ENCODE measurements at places on chromosomes 7 and 10. TPM values are rescaled to one million over a fixed set of nuclear protein-coding genes. Genes with fewer than 3 reads are reported as not detected.

The DYNC1I1 gene
- 14.1 TPM for total RNA-seq

The ELMO1 gene
- total RNA-seq, result 45.1 TPM

The FIGNL1 gene
- 4.7 TPM for total RNA-seq

The AS3MT gene
- total RNA-seq, result 17.3 TPM

The GIMAP8 gene
- 6.6 TPM for total RNA-seq

The DIP2C gene
- 23.8 TPM for total RNA-seq

The COL1A2 gene
- 228 TPM for total RNA-seq

The PTPN20 gene
- 16.2 TPM for total RNA-seq

The AGBL3 gene
- total RNA-seq, result 1.9 TPM

The SPDYE2 gene
- total RNA-seq, result not detected

The CYP2W1 gene
- not detected for total RNA-seq

The CFAP70 gene
- total RNA-seq, result 1.1 TPM

The ANKRD2 gene
- total RNA-seq, result 25.7 TPM

The RGR gene
- not detected for total RNA-seq

DNA sequence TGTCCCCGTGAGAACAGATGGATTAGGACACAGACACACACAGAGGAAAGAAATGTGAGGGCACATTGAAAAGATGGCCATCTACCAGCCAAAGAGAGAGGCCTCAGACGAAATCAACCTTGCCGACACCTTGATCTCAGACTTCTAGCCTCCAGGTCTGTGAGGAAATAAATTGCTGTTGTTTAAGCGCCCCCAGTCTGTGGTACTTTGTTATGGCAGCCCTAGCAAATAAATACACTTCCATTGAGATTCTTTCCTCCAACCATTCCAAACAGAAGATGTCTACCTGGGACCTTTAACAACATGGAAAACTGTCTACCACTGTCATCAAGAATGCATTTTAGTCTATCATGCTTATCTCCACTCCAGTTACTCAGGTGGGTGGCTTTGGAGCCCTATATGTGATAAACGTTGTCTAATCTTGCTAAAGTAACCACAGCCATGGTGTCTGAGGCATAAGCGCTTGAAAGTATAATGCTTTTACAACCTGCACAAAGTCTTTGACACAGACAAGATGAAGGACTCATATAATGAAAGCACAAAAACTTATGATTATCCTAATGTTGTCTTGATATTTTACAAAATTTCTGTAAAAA, 244.3 kb downstream of the MTERF1 start:
- no peak for DNase-seq

DNA sequence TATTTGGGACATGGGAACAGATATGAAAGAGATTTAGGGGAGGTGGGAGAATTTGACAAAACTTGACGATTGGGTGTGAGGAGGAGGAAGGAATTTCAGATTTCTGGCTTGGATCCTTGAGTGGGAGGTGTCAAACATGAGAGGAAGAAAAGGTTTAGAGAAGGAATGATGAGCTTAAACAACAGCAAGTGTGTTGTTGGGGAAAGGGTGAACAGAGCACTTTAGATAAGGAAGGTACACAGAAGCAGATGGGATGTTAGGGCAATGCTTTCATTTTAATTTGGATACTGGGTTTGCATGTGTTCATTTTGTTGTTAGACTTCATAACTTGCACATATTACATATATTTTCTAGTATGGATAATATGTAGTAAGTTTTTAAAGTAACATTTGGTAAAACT, 23.2 kb downstream of the REEP3 start:
- DNase-seq, result no peak

GRCh38 chr7:80773787-80774508, 135.5 kb downstream of the CD36 start:
- DNase-seq, result no peak

DNA sequence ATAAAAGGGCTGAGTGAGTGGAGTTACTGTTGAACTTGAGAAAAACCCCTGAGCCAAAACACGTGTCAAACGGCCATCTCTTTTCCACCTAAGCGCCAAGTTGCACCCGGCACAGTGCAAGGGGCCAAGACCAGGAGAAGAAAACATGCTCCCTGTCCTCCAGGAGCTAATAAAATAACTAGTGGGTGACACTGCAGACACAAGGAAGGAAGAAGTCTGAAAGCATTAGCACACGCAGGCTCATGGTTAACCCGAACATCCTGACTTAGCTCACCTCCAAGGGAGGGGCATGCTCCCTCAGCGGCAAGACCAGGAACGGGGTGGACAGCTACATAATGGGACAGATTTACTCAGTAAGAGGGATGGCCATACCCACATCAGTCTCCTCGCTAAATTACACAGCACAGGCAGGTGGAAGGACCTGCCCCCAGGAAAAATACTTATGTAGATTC, 65.0 kb downstream of the PIP4K2A start:
- no peak for DNase-seq

- DNase-seq, result no peak
These were observed 320.3 kb downstream of the WDR37 start for GRCh38 chr10:1376384-1376945.

DNA sequence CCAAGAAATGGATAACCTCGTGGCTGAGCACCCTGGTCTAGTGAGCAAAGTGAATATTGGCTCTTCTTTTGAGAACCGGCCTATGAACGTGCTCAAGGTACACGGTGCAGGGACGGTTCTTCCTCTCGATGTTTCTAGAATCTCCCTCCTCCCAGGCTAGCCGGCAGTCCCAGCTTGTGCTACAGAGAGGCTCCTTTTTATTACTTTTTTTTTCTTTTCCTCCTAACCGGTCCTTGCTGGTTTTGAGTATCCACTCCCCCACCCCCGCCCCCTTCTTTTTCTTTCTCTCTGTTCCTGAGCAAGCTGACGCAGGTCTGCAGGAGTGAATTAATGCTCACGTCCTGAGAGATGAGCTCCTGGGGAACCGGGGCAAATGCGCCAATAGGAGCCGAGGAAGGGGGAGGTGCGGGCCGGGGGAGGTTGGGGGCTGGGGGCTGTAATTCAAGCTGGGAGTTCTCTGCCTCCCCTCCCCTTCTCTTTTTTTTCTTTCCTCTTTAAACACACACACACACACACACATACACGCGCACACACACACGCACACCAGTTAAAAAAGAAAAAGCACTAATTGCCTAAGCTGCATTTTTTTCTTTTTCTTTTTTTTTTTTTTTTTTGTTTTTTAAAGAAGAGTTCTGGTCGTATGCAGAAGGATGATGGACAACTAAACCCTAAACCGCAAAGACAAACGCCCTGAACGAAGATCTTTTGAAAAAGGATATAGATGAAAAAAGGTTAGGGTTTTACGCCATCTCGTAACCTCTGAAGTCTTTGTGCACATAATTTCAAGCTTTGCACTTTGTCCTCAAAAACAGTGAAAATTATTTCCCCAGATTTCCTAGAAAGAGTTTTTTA, 6.6 kb downstream of the CPA2 start:
- DNase-seq, result no peak

DNA sequence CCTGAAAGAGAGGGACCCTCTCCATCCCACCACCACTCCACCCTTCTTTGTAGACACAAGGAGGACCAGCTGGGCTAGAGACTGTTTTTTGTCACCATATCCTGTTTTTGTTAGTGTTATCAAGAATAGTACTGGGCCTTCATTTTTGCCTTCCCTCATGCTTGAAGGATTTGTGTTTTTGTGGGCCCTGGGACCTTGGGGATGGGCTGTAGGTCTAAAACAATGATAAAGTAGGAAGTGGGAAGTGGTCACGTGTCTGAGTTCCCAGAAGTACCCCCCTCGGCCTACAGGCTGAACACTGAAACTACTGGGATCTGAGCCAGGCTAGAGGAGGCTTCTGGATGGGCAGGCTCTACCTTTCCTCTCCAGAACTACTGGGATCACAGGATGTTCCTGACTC, 8.9 kb downstream of the AGFG2 start:
- DNase-seq, result no peak

DNA sequence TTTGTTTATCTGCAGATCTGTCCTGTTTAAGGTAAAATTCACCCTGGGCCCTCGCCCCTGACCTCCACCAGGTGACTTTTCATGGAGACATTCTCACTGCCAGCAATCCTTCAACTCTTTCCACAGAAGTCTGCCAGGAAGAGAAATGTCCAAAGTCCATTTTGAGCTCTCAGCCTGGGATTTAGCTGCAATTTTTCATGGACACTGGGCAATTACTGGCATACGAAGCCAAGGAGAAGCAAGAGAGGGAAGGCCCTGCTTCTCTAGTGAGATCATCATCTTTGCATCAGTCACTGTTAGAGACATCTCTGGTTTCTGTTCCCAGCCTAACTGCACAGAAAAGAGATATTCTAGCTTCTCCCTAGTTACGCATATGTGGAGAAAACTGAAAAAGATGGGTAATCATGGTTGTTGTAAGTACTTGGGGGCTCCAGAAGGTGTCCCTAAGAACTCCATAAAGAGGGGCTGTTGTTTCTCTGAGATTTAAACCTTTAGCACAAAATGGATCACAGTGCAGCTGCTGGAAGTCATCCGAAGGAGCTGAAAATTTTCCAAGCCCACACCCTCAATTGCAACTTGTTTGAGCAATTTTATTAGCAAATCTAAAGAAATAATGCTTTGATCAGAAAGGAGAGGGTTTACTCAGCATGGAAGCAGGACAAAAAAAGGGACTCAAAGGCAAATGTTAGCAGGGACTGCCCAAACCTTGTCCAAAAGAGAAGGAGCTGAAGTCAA, 168.9 kb downstream of the SNX10 start:
- no peak for DNase-seq

- DNase-seq, result no peak
These were observed 590.6 kb upstream of the C7orf33 start for GRCh38 chr7:147999962-148000361.

DNA sequence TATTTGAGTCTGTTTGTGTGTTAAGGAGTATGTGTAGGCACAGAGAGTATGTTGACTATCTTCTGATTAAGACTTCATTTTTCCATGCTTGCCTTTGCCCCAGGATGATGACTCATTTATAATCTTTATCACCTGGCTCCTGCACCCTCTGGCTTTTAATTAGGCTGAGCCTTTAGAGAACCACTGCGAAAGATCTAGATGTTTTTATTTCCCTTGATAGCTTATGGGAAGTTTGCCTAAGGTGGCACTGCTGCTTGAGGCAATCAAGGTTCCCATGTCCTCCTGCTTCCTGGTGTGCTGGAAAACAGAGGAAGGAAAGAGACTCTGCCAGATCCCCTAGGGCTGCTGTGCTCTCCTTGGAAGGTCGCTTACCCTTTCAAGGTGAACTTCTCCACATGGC, 114.6 kb downstream of the ARL4A start:
- DNase-seq, result no peak

DNA sequence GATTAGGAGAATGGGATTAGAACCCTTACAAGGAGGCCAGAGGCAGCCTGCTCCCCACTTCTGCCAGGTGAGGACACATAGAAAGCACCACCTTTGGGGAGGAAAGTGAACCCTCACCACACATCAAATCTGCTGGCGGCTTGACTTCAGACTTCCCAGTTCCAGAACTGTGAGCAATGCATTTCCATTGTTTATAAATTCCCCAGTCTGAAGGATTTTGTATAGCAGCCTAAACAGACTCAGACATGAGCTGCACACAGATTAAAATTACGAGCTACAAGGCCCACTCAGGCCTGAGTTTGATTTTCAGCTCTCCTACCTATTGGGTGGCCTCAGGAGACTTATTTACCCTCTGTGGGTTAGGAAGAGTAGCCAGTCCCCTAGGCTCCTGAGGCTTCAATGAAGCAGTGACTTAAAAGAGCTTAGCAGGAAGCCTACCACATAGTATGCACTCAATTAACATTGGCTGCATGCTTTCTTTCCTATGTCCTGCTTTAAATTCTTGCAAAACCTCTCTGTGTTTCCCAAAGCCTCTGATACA, 350.7 kb upstream of the ZMIZ1 start:
- DNase-seq, result no peak

DNA sequence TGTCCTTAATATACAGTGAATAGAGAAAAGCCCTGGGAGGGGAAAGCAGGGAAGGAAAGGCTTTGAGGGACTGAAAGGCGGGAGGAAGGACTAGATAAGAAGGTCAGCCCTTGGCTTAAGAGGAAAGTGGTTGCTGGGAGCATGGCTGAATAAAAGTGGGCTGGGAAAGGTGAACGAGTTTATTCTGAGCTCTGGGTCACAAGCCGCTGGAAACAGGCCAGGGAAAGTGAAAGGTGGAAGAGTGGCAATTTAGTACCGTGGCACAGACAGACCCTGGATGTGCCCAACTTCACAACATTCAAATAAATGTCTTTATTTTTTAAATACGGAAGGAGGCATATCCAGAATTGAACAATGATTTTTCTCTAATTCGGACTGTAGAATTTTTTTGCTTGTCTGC, 39.7 kb downstream of the TAC1 start:
- no peak for DNase-seq

GRCh38 chr10:109679478-109679877, 243.8 kb downstream of the XPNPEP1 start:
- no peak for DNase-seq

- no peak for DNase-seq
These were observed 33.8 kb downstream of the UBE2H start for GRCh38 chr7:129918922-129919321.

DNA sequence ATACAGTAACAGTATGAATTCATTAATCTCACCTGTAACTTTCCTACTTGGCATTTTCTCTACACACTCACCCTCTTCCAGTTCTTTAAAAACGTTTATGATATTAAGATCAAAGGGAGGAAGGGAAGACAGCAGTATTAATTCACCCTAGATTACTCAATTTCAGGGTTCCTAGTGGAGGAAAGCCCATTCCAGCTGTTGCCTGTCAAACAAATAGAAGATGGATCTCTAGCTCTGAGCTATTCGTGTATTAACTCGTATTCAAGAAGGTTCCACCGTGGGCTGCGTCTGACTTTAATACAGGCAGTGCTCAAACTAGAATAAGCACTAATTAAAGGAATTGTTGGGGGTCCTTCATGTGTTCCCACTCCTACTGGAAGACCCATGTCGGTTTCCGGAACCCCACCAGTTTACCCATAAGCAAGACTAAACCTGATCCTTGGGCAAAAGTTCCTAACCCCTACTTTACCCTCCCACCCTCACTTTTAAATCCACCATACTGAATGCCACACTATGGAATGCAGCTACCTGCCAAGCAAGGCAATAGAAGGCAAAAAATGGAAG, 2.1 kb downstream of the NANOS1 start:
- no peak for DNase-seq

GRCh38 chr7:79988653-79989052, 146.0 kb upstream of the GNAI1 start:
- DNase-seq, result no peak

DNA sequence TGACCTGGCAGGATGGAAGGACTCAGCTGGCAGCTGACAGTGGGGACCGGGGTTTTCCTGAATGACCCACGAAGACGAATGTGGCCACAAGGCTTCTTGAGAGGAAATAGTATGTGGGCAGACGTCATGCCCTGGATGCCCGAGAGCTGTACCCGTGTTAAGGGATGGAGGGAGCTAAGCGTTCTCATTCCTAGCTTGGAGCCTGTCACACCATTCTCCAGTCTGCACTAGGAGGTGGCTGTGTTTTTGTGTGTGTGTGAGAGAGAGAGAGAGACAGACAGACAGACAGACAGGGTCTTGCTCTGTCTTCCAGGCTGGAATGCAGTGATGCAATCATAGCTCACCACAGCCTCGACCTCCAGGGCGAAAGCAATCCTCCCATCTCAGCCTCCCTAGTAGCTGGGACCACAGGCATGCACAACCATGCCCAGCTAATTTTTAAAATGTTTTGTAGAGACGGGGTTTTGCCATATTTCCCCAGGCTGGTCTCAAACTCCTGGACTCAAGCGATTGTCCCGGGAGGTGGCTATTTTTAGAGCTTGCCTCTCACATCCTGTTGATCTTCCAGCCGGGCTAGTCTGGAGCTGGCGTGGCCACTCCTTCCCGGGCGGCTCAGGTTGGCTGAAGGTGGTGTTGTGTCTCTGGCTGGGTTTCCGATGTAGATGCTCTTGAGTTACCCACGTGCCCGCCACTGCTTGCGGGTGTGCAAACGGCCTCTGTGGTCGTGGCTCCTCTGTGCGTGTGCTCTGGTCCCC, 2.1 kb downstream of the AMZ1 start:
- DNase-seq, result no peak

- DNase-seq, result no peak
These were observed 1.7 kb upstream of the TBATA start for GRCh38 chr10:70786799-70787415.
